AG09309 (cell line): ENCODE measurements at places on chromosomes 2 and 18.

- no peak for DNase-seq
Observed at GRCh38 chr18:23148382-23148781, 13.1 kb downstream of the CABLES1 start.

DNA sequence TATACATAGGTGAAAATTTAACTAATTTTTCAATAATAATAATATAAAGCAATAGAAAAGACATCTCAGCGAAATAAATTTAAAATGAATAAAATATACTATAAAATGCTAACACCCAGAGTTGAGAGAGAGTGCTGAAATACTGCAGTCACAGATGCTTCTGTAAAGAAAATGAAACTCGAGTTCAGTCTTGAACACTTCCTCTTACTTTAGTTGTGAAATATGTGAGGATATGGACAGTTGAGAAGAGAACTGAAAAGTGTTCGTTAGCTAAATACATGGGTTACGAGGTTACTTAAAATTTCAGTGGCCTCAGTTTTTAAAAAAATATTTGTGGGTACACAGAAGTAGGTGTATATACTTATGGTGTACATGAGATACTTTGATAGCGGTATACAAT, 106.8 kb downstream of the DNAH7 start:
- DNase-seq = no peak

DNA sequence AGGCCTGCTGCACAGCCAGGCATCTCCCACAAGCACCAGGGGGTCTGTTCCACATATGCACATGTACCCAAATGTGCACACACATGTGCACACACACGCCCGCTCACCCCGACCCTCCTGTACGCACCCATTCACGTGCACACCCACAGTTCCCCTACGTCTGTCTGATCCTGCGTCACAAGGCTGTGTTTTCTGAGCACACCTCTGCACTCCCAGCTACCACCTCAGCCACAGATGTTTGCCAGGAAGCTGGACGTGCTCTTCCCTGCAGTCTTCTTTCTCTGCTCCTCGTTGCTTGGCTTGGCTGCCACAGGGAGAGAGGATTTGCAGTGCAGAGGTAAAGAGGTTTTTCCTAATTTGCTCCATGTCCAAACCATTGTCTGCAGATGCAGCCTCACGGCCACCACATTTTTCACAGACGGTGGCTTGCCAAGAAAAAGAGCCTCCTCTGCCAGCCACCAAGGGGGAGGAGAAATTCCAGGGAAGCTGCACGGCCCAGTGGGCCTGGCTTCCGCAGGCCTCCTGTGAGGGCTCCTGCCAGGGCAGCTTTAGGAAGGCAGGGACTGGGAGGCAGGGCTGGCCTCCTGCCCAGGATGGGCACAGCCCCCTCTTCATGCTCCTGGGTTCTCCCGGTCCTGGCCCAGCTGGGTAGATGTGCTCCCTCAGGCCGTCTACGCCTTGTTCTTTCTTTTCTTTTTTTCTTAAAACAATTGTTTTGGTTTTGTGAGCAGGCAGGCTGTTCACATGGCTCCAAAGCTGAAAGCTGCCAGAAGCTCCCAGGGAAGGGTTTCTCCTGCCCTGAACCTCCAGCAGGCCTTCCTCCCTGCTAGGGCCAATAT, 29.3 kb upstream of the HS6ST1 start:
- DNase-seq = peak; percentile 27

- DNase-seq = no peak
Observed at GRCh38 chr18:68241881-68242280, 473.0 kb downstream of the TMX3 start.

- DNase-seq = no peak
Observed at GRCh38 chr2:219783359-219783975, 156.0 kb downstream of the SLC4A3 start.

- DNase-seq = no peak
Observed at GRCh38 chr2:119010336-119010735, 68.3 kb downstream of the MARCO start.

- no peak for DNase-seq
Observed at GRCh38 chr2:43165378-43166069, 60.9 kb downstream of the ZFP36L2 start.

GRCh38 chr2:239533569-239534316, 132.9 kb upstream of the HDAC4 start:
- DNase-seq = no peak

DNA sequence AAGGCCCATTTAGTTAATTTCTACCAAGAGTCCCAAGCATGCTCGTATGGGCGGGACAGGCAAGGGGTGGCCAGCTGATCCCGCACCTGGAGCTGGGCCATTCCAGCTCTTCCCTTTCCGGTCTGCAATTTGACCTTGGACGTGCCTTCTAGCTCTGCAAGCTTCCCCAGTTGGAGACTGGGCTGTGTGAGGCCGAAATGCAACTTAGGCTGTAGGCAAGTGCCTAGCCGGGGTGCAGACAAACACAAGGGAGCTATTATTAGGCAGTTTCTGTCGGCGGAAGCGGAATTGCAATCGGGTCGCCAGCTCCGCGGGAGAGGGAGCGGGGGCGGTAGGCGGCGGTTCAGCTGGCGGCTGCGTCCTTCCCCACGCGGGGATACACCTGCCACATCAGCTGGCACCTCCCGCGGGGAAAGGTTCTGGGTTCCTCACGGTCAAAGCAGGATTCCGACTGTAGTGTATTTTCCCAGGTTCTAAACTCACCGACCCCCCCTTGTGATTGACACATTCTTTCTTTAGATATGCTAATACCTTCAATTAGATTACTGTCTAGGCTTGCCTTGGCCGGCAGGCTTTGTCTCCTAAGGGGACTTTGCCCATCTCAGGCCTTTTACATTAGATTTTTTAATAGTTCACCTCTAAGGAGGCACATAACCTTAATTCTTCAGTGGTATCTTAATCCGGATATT, 17.1 kb upstream of the ZNF532 start:
- no peak for DNase-seq

DNA sequence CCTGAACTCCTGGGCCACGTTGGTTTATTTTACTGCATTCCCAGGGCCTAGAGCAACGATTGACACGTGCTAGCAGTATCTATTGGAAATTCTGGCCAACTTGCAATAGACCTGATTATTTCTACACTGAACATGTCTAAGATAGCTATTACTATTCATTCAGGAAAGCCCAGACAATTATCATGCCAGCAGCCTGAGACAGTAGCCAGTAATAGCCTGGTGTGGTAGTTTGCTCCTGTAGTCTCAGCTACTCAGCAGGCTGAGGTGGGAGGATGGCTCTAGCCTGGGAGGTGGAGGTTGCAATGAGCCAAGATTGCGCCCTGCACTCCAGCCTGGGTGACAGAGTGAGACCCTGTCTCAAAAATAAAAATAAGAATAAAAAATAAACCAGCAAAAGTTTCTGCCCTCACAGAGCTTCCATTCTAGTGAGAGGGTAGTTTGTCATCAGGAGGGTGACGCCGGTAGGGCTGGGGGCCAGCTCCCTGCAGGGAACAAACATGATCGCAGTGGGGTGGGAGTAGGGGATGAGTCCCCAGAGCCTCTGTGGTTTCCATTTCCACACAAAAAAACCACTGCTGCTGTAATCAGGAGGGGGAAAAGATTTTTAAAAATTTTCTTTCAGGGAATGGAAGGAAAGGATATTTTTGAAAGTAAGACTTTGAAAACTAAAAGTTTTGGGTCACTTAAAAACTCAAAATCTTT, 4.3 kb downstream of the CASP8 start:
- DNase-seq = no peak

DNA sequence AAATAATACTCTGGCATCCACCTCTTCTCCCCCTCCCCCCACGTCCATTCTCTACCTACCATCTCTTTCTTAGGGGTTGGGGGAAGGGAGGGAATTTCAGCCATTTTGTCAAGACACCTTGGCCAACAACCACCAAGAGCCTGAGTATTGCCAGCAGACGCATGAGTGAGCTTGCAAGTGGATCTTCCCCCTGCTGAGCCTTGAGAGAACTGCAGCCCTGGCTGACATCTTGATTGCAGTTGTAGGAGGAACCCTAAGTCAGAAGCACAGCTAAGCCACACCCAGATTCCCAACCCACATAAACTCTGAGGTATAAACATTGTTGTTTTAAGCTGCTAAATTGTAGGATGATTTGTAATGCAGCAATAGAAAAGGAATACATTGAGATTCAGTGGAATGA, 165.6 kb downstream of the TMEFF2 start:
- DNase-seq = no peak

DNA sequence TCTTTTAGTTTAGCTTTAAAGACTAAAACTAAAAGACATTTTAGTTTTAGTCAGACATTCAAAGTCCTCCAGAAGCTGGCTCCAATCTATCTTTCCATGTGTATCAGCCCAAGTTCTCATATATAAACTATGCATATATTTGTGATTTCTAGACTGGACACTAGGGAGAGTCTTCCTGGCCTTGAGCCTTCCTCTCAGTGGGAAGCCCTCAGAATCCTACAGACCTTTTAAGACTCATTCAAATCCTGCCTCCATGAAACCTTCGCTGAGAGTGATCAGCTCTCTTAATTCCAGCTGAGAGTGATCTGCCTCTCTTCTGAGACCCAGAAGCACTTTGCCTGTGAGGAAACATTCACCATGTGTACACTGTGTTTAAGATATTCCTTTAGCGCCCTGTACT, 452.7 kb downstream of the TGIF1 start:
- no peak for DNase-seq

DNA sequence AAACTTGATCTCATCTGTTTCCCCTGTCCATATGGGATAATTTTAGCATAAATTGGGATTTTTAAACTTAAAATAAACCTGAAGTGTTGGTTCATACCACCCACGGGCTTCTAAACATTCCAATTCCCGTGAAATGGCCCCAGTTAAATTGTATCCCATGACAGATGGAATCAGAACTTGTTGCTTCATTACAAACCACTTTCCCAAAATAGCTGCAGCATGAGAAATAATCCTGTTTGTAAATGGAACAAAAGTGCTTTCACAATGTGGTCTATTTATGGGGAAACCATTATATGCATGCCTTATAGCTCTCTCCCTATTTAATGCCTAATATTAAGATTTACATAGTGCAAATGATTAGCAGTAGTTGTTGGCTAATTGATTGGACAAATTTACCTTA, 15.9 kb downstream of the SCG2 start:
- DNase-seq = peak; percentile 78

- no peak for DNase-seq
Observed at GRCh38 chr2:171763602-171764001, 76.3 kb downstream of the DYNC1I2 start.

GRCh38 chr18:79217979-79218604, 148.9 kb downstream of the ATP9B start:
- DNase-seq = no peak

- DNase-seq = no peak
Observed at GRCh38 chr2:122999258-122999657, 1025.8 kb upstream of the CNTNAP5 start.

- no peak for DNase-seq
Observed at GRCh38 chr2:119723186-119723585, 36.5 kb upstream of the PTPN4 start.

DNA sequence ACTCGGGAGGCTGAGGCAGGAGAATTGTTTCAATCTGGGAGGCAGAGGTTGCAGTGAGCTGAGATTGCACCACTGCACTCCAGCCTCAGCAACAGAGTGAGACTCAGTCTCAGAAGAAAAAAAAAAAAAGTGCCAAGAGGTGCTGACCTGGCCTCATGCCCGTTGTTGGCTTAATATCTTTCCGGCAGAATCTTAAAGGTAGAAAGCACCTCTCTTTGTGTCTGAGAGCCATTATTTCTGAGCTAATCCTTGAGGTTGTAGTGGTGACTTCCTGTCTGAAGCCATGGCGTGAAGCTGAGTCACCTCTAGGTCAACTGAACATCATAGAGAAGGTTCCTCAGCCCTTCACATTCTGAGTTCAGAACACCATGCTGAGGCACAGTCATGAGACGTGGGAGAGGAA, 60.4 kb downstream of the WDSUB1 start:
- no peak for DNase-seq

DNA sequence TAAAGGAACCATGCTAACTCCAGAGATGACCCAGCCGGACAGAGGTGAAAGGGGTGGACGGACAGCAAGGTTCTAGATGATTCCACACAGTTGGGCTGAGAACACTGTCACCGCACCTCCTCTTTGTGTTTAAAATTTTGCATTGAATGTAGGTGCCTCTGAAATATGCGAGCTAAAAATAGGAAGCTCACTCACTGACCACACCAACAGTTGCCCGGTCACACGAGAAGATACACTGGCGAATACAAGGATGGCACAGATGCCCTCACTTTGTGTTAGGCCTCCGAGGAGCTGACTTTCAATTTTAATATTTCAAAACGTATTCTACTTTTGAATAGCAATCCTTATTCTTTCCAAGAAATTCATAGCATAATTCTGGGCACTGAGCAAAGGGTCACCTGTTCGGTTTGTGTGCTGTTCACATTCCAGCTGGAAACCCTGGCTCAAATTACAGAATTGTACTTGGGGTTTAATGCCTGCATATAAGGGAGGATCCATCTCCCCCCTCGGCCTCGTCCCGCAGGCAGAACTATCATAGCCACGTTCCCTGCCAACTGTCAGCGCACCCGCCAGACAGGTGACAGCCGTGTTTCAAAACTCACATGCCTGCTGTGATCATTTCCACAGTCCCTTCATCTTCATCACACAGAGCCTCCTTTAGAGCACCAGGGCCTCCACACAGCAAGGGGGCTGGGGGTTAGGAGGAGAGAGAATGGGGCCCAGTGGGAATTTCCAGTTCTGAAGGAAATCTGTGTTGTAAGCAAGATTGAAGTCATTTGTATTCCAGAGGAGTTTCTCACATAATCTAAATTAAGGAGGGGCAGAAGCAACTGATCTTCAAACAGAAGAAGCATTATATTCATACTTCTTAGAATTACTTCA, 48.2 kb downstream of the ADI1 start:
- DNase-seq = no peak

- DNase-seq = no peak
Observed at GRCh38 chr18:39596891-39597290, 2031.3 kb upstream of the CELF4 start.

DNA sequence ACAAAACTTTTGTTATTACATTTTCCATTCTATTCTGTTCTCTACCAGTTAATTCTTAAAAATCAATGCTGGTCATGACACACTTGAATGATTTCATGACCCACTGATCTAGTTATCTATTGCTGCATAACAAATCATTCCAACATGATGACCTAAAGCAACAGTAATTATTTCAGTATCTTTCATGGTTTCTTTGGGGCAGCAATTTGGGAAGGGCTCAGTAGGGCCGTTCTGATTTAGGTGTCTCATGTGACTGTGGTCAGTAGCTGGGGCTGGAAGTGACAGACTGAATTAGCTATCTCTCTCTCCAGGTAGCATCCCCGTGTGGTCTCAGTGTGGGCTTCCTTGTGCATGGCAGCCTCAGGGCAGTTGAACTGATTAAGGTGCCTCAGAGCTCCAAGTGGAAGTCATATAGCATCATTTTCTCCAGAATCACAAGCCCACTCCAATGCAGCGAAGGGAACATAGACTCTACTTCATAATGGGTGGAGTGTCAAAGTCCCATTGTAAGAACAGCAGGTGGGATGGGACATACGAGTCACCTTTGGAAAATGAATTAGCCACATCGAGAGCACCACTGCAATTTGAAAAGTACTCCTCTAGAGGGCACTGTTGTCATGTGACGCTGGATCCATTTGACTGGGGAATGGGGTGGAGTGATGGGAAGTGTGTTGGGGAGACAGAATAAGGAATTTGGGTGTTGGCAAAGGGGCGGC, 39.1 kb upstream of the FAM136A start:
- no peak for DNase-seq
